ENCODE measurements at places on chromosomes 11 and 22. TPM values are rescaled to one million over a fixed set of nuclear protein-coding genes. Genes with fewer than 3 reads are reported as not detected.

- DNase-seq = peak; percentile 42
Measured at GRCh38 chr22:45526281-45526680, 23.6 kb downstream of the FBLN1 start.

- no peak for DNase-seq
Measured at GRCh38 chr11:70498171-70498571, 99.8 kb downstream of the CTTN start.

GRCh38 chr11:114015117-114015516, 40.2 kb downstream of the HTR3A start:
- no peak for DNase-seq

DNA sequence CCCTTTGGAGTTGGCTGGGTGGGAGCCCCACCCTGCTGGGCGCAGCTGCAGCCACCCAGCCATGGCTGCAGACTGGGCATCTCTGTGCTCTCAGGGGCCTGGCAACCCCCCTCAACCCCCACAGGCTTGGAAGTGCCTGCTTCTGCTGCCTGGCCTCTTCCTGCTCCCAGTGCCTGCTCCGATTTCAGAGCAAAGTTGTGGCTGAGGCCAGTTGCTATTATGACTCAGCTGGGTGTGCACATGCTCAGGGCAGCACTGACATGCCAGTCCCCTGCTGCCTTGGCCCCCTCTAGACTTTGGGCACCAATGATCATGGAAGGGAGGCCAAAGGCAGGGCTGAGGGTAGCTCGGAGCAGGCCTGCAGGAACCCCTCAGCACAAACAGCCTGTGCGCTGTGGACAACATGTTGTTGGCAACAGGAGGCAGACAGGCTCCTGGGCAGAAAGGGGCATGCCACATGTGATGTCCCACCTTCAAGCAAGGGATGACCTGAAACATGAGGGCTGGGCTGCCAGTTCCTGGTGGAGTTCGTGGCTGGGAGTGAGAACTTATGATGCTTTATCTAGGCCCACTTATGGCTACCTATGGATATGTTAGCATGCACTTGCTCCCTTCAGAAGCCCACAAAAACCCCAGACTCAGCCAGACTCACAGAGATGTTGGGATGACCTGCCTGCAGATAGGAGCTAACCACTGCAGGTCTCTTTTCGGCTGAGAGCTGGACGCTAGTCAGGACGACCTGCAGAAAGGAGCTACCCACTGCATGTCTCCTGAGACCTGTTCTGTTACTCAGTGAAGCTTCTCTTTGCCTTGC, 96.4 kb upstream of the AMOTL1 start:
- peak; percentile 65 for DNase-seq

DNA sequence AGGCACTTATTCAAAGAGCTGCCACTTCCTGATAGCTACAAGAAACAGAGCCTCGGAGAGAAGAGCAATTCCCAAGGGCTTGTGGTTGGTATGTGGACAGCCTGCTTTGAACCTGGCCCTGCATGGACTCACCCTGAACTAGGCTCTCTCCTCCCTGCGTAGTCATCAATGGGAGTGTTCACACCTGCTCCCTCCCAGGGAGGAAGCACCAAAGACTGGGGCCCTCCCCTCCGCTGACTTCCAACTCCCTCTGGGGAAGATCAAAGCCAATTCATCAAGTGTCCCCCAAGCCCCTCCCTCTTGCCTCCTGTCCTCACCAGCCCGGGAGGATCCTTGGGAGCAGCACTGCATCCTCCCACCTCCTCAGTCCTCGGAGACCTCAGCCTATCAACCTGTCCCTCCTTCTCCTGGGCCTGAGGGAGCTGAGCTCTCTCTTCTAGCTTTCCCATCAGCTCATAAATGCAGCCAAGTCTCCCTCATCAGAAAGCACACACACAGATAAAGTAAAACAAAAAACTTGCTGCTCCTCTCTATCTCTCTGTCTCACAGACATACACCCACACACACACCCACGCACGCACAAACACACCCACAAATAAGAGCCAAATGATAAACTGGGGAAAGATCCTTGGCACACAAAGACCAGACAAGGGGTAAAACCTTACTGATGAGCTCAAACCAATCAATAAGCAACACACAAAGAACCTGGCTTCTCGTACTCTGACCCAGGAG, 3.3 kb downstream of the A4GALT start:
- peak; percentile 33 for DNase-seq

GRCh38 chr11:63502252-63502820, 3.5 kb upstream of the LGALS12 start:
- DNase-seq = no peak

- peak; percentile 14 for DNase-seq
Measured at GRCh38 chr11:1336836-1337646, 27.6 kb upstream of the TOLLIP start.

DNA sequence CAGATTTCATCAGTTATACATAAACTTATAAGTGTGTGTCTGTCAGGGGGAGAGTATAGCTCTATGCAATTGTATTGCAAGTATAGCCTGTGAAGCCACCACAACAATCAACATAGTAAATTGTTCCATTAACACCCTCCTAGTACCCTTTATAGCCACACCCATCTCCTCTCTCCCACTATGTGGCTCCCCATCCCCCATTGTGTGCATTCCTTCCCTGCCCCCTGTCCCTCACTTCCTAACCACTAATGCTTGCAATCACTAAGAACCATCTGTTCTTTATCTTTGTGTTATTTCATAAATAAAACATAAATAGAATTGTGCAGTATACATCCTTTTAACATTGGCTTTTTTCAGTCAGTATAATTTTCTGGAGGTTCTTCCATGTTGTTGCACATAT, 83.1 kb upstream of the SLC5A12 start:
- no peak for DNase-seq

- no peak for DNase-seq
Measured at GRCh38 chr22:27598792-27599191, 202.8 kb downstream of the MN1 start.

Gene C1QTNF4
- not detected for polyA plus RNA-seq

Gene PLEKHA7
- polyA plus RNA-seq = 0.43 TPM

Gene BDNF
- polyA plus RNA-seq = 58.1 TPM

Gene LIMK2
- 10.7 TPM for polyA plus RNA-seq
